ENCODE measurements at places on chromosomes 5 and 9.

GRCh38 chr5:116361171-116361967 is 213.3 kb downstream of the SEMA6A start:
- DNase-seq, result no peak

- DNase-seq, result no peak
Measured at GRCh38 chr9:20479419-20480155, 142.7 kb downstream of the MLLT3 start.

GRCh38 chr9:131805803-131806202 is 65.9 kb upstream of the RAPGEF1 start:
- DNase-seq, result no peak

DNA sequence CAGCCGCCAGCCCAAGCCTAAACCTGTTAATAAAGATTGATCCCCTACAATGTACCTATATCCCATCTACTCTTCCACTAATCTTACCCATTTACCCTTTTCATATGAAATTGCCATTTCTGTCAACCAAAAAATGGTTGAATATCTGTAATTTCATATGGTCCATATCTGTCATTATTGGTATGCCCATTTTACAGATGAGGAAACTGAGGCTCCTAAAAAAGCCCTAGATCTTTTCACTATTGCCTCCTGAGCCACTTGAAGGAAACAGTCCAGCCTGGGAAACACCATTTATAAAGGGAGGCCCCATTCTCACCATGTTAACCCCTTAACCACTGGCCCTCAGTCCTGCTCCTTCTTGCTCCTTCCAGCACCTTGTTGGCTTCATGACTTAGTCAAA is 41.2 kb upstream of the SNAPC3 start:
- DNase-seq, result no peak

GRCh38 chr9:115263371-115264075 is 145.6 kb upstream of the TNC start:
- DNase-seq, result no peak

DNA sequence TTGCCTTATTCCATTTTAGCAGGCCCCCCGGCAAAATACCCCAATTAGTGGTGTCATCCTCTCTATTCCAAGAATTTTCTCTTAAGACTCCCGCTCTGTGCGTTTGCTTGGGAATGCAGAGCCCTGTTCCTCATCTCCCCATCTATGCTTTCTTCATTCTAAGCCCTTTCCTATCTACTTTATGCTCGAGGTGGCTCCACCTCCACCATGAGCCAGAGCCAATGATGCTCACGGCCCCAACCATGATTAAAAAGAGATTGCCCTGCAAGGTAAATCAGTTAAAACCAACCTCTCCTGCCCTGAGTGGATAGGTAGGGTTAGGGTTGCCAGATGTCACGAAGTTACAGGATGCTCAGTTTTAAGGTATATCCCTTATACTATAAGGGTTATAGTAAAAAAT is 677 bp upstream of the TXNDC15 start:
- no peak for DNase-seq
